ENCODE measurements at places on chromosomes 7 and 10.

GRCh38 chr7:137658190-137658900 lies 188.4 kb downstream of the DGKI start:
- DNase-seq, result no peak

- DNase-seq, result no peak
These were observed 588.6 kb downstream of the DNAJB6 start for GRCh38 chr7:157925383-157925875.

- DNase-seq, result no peak
These were observed 1.2 kb upstream of the MAT1A start for GRCh38 chr10:80290474-80291220.

DNA sequence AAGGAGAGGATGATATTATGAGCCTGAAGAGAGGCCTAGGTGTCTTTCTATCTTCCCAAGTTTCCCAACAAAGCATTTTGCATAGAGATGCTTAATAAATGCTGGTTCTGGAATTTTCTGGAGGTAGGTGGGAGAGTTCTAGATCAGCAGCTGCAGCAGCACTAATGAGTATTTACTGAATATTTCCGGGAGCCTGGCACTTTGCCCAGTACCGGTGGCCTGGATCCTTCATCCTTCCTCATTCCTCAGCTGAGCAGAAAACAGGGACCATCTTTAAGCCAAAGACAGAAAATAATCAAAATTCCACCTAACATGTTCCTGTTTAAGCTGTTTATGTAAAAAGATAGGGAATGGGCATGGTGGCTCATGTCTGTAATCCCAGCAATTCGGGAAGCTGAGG lies 813.2 kb upstream of the AUTS2 start:
- no peak for DNase-seq

- DNase-seq, result no peak
These were observed 80.3 kb upstream of the CDCA7L start for GRCh38 chr7:22025983-22026382.

DNA sequence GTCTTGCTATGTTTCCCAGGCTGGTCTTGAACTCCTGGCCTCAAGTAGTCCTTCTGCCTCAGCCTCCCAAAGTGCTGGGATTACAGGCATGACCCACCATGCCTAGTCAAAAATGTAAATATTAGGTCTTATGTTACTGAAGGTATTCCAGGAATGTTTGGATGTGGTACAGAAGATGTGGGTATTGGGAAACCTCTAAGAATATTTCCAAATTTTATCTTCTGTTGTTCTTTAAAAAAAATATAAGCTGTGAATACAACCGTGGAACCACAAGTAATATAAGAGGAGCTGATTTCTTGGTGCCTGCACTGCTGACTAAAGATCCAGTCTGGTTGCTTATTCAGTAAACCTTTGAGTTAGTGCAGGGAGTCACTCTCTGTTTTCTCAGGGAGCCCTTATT lies 178.3 kb downstream of the AUTS2 start:
- no peak for DNase-seq

DNA sequence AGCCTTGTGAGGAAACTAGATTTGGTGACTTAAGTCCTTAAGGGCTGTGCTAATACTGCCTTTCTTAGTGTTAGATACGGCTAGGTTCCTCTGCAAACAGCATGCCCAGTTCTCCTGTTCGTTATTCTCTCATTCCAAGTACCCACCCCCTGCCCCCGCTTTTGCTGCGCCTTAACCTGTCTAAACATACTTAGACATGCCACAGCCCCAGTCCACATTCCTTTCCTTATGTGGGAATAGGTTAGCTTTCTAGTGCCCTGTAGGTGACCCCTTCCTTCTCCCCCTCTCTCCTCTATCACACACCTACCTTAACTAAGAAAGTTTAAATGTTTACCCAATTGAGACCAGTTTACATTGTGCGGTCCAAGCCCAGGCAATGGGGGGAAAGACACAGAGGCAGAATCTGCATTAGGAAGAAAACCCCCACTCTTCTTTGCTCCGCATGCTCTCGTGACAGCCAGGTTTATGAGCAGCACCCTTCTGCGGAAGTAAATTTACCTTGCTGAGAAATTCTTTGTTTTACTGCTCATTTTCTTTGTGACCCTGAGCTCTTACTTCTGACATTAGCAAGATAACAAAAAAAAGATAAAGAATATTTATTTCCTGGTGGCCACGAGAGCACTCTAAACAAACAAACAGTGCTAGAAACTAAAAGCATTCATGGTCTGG lies 48.8 kb downstream of the VIM start:
- no peak for DNase-seq

DNA sequence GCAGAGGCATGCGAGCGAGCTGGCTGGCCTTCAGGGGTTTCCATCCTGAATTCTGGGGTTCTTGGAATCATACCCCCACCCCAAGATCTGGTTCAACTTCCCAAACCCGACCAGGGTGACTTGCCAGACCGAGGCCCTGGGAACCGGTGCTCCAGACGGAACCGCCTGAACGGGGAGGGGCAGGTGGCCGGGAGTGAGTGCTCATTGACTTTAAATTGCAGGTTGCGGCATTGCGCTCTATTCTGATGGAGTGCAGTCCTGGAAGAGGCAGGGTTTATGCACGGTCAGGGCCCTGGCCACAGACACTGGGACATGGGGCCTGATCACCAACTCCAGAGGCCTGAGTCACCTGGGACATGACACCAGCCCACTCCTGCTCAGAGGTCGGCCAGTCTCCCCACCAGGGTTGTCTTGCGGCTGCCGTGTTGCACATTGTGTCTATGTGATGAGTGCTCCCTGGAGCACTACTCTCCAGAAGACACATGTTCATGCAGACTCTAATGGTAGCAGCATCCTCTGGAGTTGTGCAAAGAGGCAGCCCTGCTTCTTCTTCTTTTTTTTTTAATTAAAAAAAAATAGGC lies 5.8 kb upstream of the DDIT4 start:
- no peak for DNase-seq

GRCh38 chr7:45690762-45691150 lies 116.6 kb downstream of the ADCY1 start:
- DNase-seq, result no peak
